KG1 (cell line): ENCODE measurements at places on chromosomes 1 and 21.

- peak; percentile 63 for DNase-seq
These were observed 3.3 kb upstream of the ZBTB18 start for GRCh38 chr1:244047621-244048255.

GRCh38 chr1:76494807-76495206, 372.5 kb upstream of the ST6GALNAC5 start:
- DNase-seq: no peak

- DNase-seq: no peak
These were observed 40.8 kb downstream of the KRTAP10-1 start for GRCh38 chr21:44499211-44499560.

DNA sequence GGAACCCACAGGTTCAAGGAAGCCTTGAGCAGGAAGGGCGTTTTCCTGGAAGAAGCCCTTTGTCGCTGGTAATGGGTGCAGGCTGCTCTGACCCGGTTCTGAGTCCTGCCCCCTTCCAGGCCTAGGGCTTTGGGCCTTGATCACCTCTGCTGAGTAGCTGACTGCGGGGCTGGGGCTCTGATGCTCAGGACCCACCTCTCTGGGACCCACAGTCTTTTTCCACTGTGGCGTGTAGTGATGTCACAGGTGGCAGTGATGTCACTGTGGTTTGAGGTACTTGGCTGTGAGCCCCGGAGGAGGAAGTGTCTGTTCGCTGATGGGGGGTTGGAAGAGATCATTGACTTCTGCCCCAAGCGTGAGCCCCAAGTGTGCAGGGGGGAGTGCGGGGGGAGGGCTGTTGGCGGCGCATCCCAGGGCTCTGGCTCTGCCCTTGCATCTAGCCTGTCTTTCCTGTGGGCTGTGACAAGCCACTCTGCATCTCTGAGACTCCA, 6.9 kb downstream of the TNFRSF1B start:
- DNase-seq: peak; percentile 61

- no peak for DNase-seq
These were observed 48.6 kb upstream of the LMO4 start for GRCh38 chr1:87279966-87280535.

DNA sequence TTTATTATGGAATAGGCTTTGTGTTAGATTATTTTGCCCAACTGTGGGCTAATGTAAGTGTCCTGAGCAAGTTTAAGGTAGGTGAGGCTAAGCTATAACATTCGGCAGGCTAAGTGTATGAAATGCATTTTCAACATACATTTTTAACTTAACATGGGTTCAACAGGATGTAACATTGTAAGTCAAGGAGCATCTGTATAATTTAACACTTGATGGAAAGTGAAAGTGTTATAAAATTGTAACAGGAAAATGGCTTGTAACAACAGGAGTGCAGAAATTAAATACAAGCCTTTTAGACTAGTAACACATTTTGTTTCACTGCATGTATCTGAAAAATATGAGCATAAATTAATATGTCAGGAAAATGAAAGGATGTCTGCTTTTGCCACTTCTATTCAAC, 42.3 kb downstream of the B3GALNT2 start:
- no peak for DNase-seq

DNA sequence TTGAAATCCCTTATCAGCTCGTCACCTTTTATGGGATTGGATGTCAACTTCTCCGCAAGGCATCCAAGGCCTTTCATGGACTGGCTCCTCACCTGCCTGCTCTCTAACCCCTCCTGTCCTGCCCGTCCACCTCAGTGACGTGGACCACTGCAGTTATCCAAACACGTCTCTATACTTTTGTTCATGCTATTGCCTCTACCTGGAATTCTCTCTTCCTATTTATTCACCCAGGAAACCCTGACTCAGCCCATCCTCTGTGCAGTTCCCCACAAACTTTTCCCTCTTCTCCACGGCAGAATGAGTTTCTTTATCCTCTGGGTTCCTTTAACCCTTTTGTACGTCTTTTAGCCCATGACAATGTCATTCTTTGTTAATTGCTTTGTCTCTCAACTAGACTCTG, 5.1 kb upstream of the UTP25 start:
- DNase-seq: no peak

GRCh38 chr1:87176514-87176913, 152.2 kb upstream of the LMO4 start:
- DNase-seq: no peak

DNA sequence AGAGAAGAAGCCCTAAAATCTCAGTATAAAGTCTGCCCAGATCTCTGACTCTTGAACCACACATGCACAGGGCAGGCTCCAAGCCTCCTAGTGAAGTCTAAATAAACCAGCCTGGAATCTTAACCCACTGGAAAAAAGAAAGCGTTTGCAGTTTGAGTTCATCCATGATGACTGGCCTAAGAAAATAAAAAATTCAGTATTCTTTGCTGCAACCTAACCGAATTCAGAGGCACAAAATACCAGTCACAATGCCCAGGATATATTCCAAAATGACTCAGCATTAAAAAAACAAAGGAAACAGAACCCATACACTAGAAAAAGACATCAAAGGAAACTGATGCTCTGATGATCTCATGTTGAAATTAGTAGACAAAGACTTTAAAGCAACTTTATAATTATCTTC, 269.2 kb downstream of the SDCCAG8 start:
- DNase-seq: no peak

DNA sequence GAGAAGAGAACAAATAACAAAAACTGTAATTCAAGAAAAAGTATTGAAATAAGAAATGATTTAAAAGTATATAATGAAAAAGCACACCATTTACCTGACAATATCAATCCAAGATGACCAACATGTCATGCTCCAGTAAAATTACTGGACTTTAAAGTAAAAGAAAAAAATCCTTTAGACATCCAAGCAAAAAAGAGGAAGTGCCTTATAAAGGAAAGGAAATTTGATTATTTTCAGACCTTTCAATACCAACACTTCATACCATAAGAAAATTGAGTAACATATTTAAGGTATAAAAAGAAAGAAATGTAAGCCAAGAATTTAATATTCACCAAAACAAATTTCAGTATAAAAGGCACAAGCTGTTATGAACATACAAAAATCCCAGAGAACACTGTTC, 46.2 kb upstream of the SSX2IP start:
- no peak for DNase-seq

DNA sequence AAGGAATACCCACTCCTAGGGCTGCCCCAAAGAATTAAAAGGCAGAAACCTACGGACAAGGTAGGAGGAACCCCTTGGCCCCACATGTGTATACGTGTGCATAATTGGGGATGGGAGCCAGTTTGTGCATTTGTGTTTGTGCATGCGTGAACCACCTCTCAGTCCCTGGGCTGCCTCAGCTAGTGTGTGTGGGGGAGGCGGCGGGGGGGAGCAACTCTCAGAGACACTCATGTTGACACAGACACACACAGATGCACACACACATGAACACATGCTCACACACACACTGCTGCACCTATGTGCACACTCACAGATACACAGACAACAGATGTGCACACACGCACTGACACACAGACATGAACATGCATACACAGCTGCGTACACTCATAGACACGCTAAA, 5.1 kb downstream of the LDLRAD1 start:
- no peak for DNase-seq

GRCh38 chr1:197915862-197916499, 1.2 kb upstream of the LHX9 start:
- no peak for DNase-seq

GRCh38 chr1:52601991-52602855, at the start of gene GPX7:
Gene GPX7 (plus strand): TSS chr1:52602371. CDS start chr1:52602410, 39 bp downstream.
- peak; percentile 17 for DNase-seq

DNA sequence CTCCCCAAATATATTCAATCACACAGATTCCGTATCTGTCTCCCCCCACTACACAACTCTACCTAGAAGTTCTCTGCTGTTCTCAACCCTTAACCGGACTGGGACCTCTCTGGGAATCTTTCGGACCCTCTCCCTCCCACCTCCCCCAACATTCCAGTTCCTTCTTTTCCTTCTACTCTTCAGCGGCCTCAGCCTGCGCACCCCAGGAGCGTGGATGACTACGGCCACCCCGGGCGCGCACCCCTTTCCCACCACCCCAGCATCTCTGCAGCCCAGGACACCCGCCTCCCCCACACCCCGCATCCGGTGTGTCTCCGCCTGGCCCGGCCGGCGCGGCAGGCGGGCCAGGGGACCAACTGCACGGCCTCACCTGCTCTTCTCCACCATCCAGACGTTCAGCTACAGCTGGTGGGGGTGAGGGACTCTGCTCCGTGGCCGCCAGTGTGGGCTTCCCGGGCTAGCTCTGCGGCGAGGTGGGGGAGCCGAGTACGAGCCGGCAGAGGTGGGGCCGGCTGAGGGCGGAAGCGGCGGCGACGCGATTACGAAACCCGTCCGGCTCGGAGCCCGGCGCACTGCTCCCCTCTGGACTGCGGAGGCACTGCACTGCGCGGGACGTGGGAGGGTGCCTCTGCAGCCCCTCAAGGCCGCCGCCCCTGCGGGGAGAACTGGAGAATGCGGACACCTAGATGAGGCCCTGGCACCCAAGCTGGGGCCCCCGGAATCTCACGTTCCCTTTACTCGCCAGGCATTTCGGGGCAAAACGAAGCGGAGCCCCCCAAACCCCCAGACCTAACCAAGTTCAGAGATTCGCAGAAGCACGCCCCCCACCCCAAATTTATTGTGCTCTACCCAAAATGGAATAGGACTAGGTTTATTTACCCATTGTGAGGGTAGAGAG, at the start of gene CDC42SE1:
TSS of gene CDC42SE1 (minus strand) at position 514 of the 898 bp plus-strand sequence. CDS start 3,892 bp downstream, outside the sequence.
- DNase-seq: peak; percentile 78

- DNase-seq: no peak
These were observed 6.5 kb upstream of the ATP1A4 start for GRCh38 chr1:160144921-160145320.

- no peak for DNase-seq
These were observed 6.8 kb downstream of the THEM5 start for GRCh38 chr1:151846686-151847237.

DNA sequence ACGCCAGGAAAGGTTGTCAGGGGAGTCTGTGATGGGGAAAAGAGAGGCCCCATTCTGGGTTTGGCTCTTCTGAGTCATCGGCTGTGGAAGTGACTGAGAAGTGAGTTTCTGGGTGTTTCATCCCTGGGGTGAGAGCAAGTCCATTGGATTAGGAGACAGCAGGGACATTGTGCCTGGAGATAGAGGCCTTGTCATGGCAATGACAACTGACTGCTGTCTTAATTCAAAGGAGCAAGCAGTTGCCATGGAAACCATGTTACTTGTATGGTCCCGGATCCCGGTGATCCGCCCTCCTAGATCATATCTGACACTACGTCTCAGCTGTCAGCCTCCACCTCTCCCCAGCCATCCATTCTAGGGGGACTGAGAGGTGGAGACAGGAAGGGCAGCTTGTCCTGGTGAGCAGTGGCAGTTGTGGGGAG, 34.4 kb downstream of the KIAA0040 start:
- DNase-seq: no peak
